Fibroblast of upper back skin (primary cell): ENCODE measurements at places on chromosomes 7 and 10.

DNA sequence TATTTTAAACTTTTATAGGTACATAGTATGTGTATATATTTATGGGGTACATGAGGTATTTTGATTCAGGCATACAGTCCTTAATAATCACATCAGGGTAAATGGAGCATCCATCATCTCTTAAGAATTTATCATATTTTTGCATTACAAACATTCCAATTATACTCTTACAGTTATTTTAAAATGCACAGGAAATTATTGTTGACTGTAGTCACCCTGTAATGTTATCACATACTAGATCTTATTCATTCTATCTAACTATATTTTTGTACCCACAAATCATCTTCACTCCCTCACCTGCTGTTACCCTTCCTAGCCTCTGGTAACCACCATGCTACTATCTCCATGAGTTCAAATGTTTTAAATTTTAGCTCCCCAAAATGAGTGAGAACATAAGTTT lies 56.3 kb upstream of the FAM3C start:
- DNase-seq = no peak

DNA sequence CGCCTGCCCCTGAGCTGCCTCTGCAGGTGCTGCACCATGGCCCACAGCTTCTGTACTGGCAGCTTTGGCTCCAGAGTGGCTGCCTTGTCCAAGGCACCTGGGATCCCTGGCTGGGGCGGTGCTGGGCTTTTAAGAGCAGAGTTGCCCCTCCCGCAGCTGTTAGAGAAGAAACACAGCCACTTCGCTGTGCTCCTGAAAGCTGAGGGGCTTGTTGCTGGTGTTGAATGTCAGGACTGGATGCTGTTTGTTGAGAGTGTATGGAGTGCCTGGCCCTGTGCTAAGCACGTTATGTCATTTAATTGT lies 6.2 kb downstream of the FAM241B start:
- no peak for DNase-seq

GRCh38 chr7:99011706-99012404 lies 132.1 kb downstream of the SMURF1 start:
- DNase-seq = no peak

GRCh38 chr7:158595068-158595467 lies 7.4 kb upstream of the PTPRN2 start:
- peak; percentile 14 for DNase-seq

DNA sequence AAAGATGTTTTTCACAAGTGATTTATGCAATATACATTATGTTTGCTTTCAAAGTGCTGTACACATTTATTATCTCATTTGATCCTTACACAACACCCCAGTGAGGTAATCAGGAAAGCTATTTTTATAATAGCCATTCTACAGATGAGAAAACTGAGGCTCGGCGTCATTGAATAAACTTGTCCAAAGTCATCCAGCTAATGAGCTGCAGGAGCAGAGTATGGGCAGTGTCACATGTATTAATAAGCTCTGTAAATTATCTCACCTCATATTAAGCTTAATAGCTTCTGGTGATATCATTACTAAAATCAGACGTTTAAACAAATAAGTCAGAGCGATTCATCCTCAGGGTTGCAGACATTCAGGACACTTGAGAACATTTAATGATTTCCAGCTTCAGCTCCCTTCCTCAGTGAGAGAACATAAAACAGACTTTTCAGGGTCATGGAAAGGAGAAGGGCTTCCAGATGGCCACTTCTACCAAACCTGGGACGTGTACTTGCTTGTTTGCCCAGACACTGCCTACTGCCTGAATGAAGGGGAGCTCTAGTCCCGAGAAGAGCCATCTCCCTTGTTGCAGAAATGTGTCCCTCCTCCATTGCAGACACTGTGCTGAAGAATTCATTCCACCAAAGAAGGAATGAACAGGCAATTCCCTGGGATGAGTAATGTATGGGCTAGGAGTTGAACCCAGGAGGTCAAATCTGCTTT lies 20.5 kb upstream of the FZD1 start:
- DNase-seq = peak; percentile 76

DNA sequence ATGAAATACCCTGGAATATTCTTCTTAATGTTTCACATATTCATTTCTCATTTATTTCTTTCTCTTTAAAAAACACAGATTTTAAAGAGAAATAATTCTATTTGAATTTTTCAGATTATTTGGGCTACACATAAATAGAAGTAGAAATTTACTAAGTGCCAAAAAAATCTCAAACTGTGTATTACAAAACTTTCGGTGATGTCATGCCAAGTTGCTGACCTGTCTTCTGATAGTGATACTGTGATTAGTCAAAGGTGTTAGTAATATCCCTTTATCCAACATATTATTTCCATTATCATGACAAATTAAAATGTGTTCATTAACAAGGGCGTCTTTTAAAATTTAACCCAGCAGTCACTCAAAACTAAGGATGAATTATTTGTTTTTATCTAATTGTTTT lies 60.1 kb downstream of the COL28A1 start:
- no peak for DNase-seq

GRCh38 chr10:17548770-17549169 lies 68.4 kb downstream of the HACD1 start:
- DNase-seq = peak; percentile 89

DNA sequence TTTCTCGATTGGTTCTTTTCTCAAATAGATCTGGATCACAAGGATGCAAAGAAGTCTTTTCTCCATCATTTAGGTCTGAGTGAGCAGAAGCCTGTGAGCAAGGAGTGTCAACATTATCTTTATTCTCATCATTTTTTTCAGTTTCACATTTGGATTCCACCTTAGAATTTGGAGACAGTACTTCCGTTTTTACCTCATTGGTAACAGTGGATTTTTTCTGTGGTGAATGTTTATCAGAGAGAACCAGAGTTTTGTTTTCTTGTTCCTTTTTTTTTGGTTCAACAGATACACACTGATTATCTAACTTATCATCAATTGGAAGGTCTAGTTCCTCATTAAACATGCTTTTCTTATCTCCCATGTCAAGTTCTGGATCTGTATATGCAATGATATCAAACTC lies 151.3 kb downstream of the GALNT11 start:
- no peak for DNase-seq

DNA sequence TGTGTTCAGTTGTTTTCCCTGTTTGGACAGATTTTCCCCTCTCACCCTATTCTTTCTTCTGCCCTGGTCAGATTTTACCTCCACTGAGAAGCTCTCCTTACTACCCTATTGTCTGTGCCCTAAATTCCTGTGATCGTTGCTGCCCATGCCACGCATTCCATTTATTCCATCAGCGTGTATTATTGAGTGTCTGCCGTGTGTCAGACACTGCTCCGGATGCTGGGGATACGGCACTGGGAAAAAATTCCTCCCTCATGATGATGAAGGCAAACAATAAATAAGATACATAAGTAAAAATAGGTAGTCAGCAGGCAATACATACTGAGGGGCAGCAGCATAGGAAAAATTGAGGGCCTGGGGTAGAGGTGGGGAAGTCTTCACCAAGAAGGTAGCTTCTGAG lies 86.8 kb downstream of the FANK1 start:
- DNase-seq = peak; percentile 20

DNA sequence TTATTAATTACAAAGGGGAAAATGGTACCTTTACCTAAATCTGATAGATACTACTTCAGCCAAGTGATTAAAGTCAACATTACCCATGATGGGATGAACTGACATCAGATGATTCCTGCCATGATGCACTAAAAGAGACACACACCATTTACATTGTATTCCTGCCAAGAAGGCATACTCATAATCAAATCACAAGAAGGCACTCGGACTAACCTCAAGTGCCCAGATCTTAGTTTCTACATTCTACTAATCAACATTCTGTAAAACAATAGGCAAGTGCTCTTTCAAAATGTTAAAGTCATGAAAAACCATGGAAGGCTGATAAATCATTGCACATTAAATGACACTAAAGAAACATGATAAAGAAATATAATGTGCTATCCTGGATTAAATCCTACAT lies 44.4 kb downstream of the SLC35G1 start:
- DNase-seq = no peak

DNA sequence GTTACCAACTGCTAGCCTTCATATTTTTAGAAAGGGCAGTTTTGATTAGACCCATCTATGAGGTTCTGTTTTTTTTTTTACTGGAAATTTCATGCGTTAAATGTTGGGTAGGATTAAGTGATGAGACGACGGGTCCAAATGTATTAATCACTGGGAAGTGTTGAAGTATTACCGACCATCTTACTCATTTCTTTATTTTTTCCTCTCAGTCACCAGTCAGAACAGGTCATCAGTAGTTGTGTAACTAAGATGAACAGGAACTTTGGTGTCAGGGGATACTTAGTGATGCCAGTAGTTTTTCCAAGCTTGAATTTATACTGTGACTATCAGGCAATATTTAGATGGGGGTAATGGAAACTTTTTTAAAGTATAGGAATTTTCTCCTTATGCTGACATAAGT lies 14.2 kb downstream of the TFAM start:
- peak; percentile 32 for DNase-seq

- no peak for DNase-seq
These were observed 37.1 kb upstream of the EZH2 start for GRCh38 chr7:148921189-148921588.

DNA sequence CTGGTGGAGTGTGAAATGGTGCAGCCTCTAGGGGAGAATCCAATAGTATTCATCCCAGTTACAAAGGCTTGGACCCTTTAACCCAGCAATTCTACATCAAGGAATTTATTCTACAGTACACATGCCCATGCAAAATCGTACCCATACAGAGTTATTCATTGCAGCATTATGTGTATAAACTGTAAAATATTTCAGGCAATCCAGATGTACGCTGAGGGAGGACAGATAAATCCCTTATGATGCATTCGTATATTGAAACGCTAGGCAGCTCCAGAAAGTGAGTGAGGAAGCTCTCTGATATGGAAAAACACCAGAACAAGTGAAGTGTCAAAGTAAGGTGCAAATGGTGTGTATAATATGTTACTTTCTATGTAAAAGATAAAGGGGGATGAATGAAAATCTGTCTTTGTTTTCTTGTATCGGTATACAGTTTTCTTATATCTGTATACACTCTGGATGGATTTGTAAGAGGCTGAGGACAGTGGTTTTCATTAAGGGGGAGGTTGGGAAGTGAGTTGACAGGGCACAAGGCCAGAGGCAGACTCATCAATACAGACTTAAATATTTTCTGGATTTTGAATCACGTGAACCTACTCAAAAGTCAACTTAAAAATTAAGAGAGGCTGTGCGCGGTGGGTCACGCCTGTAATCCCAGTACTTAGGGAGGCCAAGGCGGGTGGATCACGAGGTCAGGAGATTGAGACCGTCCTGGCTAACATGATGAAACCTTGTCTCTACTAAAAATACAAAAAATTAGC lies 17.1 kb downstream of the VWA2 start:
- DNase-seq = no peak

- no peak for DNase-seq
These were observed 102.3 kb downstream of the KLF6 start for GRCh38 chr10:3682745-3683144.

DNA sequence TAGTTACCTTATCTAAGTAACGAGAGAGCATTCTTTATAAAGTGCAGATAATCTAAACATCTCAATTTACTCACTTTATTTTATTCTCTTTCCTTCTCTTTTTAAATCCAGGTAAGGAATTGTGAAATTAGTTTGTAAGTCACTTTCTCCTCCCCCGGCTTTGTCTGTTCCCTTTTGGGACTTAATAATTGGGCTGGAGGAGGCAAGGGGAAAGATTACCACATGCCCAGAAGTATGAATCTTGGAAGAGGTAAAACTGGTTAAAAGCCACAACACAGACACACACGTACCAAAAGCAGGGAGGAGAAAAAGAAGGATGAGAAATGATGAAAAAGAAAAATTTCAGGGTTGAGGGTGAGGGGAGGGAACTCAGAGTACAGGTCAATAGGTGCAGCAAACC lies 63.3 kb upstream of the LRRC17 start:
- no peak for DNase-seq

GRCh38 chr7:143012409-143012808 lies 14.5 kb downstream of the OR9A2 start:
- no peak for DNase-seq

GRCh38 chr10:14382022-14382421 lies 51.3 kb upstream of the FRMD4A start:
- DNase-seq = no peak

DNA sequence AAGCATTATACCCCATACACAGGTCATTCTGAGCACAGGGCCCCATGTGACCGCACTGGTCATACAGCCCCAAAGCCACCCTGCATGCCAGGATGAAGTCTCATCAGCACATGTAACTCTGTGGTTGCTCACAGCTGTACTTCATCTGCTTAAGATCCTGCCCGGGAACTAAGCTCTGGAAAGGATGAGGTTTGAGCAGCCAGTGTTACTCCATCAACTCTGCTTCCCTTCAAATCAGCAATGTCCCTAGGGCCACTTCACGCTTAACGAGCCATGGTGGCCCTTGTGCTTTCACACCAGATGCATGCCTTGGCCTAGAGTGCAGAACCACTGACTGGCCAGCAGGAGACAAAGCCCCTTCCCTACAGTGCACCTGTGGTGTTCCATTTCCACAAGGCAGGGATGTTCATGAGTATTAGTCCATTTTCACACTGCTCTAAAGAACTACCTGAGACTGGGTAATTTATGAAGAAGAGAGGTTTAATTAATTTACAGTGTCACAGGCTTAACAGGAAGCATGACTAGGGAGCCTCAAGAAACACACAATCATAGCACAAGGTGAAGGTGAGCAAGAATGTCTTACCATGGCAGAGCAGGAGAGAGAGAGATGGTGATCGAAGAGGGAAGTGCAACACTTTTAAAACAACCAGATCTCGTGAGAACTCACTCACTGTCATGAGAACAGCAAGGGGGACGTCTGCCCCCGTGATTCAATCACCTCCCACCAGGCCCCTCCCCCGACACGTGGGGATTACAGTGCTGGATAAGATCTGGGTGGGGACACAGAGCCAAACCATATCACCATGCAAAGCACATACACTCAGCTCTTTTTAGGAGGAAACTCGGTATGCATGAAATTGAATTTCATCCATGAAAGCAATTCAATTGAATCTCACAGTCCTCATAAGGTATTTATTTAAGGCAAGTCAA lies 149.0 kb upstream of the CDCA7L start:
- DNase-seq = peak; percentile 11

- peak; percentile 98 for DNase-seq
These were observed 31.8 kb downstream of the GSTO2 start for GRCh38 chr10:104300736-104301292.

GRCh38 chr7:113730309-113730955 lies 188.4 kb downstream of the PPP1R3A start:
- DNase-seq = peak; percentile 77

GRCh38 chr10:31036209-31036608 lies 4.5 kb upstream of the ZNF438 start:
- peak; percentile 49 for DNase-seq

GRCh38 chr10:24170199-24170598 lies 38.7 kb upstream of the KIAA1217 start:
- DNase-seq = no peak
